Stimulated activated CD4-positive, alpha-beta T cell treated with anti-CD3 and anti-CD28 coated beads, Interleukin-15, amount 100 ng/mL, for 1 hour (primary cell): ENCODE measurements at places on chromosomes 13 and 19.
A peak's percentile ranks its signal among the peaks of the same experiment; 100 is the strongest.

GRCh38 chr19:12287958-12288500 is 6.7 kb downstream of the ZNF44 start:
- DNase-seq: no peak

- no peak for DNase-seq
Observed at GRCh38 chr13:98541191-98541590, 35.7 kb downstream of the STK24 start.

DNA sequence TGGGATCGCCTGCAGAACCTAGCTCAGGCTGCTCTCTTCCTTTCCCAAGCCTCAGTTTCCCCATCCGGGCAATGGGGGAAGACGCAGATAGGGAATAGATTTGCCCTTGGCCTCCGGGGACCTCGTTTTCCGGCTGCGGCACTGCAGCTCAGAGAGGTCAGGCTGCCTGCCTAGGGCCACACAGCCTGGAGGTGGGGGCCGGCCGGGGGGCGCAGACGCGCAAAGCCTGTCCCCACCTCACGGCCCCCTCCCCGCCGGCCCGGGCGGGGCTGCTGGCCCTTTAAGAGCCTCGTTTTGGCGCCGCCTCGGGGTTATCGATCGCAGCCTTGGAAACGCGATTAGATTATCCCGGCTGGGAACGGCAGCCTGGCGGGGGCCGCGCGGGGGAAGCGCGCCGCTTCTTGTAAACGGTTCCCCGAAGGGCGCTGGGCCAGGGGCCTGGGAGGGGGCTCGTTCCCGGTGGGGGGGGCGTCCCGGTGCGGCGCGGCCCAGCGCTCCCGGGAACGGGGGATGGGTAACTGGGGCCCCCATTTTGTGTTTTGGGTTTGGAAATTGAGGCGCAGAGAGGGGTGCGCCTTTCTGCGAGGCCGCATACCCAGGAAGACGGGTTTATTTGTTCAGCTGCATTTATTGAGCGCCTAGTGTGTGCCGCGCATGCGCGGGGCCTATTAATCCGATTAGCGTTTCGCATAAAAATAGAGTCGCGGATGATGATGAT is 23.4 kb upstream of the TCF3 start:
- no peak for DNase-seq

GRCh38 chr19:17938092-17938845 is 5.5 kb downstream of the CCDC124 start:
- DNase-seq: peak; percentile 63

DNA sequence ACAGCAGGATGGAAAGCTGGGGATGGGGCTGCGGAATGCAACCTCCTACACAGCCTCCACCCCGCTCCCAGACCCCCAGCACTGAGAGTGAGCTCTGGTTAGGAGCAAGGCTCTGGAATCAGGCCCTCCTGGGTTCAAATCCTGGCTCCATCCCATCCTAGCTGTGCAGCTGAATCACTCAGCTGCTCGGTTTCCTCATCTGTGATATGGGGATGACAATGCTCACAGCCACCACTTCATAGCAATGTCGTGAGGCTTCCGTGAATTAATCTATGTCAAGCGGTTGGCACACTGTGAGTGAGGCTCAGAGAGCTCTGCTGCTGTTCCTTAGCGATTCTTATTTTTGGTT is 538 bp downstream of the ACP7 start:
- DNase-seq: no peak

DNA sequence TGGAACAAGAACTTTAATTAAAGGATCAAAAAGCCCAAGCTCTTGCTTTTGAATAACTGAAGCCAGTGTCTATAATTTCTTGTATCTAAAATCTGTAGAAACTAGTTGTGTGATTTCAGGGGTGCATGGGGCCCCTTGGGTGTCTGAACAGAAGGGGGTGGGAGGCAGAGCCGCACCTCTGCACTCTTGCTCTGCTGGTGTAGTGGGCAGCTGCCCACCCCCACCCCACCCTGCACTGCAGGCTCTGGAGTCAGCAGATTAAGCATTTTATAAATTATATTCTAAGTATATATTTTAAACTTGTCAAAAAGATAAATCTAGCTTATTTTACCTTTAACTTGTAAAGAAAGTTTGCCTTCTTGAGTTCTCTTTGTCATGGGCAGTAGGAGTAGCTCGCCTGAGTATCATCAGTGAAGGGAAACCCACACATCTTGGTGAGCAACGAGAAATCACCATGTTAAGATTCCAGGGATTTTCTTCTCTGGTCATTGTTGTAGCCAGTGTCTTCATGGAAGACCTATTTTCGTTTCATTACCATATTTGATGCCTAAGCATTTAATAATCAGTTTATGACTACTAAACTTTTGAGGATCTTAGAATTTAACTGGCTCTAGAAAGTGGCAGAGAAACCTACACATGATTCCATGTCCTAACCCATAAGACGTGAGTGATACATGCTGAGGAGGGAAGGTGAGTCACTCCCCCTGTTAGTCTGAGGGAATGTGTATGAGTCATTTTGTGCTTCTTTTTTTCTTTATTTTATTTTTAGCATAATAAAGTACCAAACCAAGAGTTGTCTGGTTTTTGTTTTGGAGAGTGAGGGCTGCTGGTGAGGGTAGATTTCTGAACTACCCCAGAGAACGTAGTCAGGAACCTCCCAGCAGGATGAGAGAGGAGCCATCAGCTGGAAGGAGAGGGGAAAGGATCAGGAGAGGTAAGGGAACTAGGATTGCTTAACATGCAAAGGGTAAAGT is 7.7 kb downstream of the UBE2L5 start:
- no peak for DNase-seq

DNA sequence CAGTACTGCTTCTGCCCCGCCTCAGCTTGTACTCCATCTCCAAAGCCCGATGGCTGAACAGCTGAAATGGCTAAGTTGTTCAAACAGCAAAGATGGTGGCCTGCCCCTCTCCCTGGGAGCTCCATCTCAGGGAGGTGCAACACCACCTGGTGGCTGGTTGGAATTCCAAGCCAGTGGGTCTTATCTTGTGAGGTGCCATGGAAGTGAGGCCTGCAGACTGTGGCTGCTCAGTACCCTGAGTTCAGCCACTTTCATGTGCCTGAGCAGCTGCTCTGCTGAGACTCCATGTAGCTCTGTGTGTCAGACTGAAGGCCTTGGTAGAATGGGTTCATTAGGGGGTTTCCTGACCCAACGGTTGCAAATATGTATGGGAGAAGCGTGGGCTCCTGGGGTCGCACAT is 67.3 kb upstream of the SPRY2 start:
- DNase-seq: no peak

GRCh38 chr19:2115324-2115723 is 18.6 kb downstream of the IZUMO4 start:
- no peak for DNase-seq

- no peak for DNase-seq
Observed at GRCh38 chr19:2249010-2249866, at the start of gene AMH. Gene AMH (plus strand): TSS chr19:2249323. CDS start chr19:2249333, 10 bp downstream.

DNA sequence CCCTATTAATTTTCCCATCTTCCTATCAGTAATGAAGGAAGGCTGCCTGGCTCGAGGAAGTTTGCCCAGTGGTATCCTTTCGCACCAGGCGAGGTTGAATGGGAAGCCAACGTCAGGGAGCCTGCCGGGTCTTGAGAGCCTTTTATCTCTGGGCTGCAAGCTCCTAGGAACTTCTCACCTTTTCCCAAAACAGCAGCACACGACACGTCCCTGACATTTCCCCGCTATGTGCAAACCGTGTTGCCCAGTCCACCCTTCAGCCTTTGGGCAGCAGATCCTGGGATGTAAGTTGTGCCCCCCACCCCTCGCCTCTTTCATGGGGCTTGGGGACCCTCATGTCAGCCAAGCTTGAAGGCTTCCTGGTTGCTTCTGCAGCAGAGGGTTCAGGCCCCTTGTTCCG is 179.1 kb downstream of the ZNF536 start:
- DNase-seq: no peak

DNA sequence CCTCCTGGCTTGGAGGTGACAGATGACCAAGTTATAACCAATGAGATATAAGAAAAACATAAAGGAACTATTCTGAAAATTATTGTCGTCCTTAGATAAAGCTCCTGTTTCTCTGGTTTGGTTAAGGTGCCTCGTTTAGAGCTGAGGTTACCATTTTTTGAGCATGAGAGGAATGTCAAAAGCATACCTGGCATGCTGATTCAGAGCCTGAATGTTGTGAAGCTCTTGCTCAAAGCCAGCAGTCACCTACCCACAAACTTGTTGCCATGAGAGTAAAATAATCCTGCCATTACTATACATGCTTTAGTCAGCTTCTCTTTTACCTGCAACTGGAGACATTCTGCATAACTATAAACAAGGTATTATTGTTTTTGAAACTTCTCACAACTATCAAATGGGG is 1116.2 kb downstream of the DIAPH3 start:
- no peak for DNase-seq

DNA sequence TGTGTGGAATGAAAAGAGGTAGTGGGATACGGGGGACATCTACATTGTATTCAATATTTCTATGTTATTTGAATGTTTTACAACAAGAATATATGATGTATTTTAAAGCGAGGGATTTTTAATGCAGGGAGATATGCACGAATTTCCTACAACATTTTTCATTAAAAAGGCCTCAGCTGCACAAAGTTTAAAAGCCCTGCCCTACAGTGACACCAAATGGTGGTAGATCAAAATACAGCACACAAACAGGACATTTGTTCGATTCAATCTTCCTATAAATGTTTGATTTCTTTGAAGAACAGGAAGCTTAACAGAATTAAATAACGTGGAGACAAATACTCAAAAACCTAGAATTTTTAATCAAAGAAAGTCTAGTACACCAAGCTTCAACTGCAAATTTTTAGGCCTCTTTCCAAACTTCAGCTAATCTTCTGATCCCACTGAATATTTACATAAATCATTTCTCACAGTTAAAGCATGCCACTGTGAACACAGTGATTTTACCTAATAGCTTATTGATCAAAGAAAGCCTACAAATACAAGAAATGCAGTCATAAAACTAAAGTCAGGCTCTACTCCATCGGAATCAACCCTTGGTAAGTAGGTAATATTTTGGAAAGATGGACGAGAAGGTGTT is 257.2 kb downstream of the DIAPH3 start:
- DNase-seq: no peak

GRCh38 chr13:102817907-102818306 is 19.0 kb downstream of the BIVM start:
- no peak for DNase-seq

DNA sequence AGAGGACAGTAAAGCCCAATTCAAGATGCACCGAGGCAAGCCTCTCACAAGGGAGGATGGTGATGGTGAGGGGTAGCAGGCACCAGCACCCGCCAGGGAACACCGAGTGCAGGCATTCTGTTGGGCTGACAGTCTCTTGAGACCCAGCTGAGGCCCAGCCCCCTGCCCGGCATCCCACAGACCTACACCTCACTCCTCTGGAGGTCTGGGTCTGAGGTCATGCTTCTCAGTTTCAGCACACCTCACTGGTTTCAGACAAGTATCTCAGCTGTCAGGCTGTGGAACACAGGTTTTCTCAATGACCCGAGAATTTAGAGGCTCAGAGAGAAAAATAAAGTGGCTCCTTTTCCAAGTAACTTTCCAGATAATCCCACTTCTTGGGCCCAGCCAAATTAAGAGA is 27.7 kb upstream of the EPHX3 start:
- DNase-seq: no peak

- DNase-seq: no peak
Observed at GRCh38 chr13:42041011-42041683, 7.3 kb upstream of the DGKH start.

- DNase-seq: no peak
Observed at GRCh38 chr19:28012361-28012760, 1200.6 kb downstream of the UQCRFS1 start.

GRCh38 chr13:22748866-22749577 is 431.8 kb upstream of the SGCG start:
- no peak for DNase-seq

DNA sequence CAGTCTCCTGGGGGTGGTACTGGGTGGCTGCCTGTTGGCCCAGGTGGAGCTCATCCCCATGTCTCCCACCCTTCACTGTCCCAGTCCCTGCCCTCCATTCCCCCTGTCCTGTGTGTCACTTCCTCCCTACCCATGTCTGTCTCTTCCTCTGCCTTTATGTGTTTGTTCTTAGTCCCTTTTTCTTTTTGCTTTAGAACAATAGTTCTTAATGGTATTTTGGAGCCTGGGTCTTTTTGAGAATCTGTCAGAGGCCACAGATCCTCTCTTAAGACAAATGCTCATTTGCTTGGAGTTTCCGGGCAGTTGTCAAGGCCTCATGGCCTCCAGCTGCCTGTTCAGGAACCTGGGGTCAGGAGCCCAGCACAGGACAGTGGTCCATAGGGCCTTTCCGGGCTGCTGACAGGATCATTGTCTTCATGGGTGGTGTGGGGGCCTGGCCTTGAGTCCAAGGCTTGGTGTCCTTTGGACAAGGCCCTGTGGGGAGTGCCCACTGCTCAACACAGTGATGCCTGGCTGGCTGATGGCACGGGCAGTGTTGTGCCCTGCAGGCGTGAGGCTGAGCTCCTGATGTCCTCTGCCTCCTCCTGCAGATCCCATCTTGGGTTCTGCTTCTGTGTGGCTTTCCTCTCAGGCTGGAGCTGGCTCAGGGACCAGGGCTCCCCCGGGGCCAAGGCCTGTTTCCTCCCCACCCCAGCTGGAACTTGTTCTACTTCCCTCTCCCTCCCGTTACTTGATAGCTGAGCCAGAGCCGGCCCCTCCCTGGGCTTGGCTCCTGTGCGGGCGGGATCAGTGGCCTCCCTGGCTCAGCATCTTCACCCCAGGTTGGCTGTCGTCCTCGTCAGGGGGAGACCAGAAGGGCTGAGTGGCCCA is 3.5 kb downstream of the EGLN2 start:
- DNase-seq: no peak

GRCh38 chr19:29952646-29953045 is 10.6 kb downstream of the URI1 start:
- DNase-seq: no peak

DNA sequence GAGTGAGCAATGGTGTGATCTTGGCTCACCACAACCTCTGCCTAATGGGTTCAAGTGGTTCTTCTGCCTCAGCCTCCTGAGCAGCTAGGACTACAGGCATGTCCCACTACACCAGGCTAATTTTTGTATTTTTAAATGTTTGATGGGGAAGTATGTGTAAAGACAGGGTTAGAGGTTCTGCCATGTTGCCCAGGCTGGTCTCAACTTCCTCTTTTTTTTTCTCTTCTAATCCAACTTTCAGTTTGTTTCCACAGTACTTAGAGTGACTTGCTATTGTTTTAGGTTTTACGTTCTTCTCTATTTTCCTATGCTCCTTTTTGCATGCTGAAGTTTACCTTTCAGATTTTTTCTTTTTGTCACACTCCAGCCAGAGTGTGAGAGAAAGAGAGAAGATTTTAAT is 1433.0 kb downstream of the UQCRFS1 start:
- no peak for DNase-seq

- peak; percentile 53 for DNase-seq
Observed at GRCh38 chr19:13850910-13851733, 25.8 kb upstream of the NANOS3 start.
